ENCODE measurements at places on chromosomes 2 and 18.
A peak's percentile ranks its signal among the peaks of the same experiment; 100 is the strongest.

GRCh38 chr2:128038411-128038810, 10.6 kb upstream of the SAP130 start:
- DNase-seq = no peak

DNA sequence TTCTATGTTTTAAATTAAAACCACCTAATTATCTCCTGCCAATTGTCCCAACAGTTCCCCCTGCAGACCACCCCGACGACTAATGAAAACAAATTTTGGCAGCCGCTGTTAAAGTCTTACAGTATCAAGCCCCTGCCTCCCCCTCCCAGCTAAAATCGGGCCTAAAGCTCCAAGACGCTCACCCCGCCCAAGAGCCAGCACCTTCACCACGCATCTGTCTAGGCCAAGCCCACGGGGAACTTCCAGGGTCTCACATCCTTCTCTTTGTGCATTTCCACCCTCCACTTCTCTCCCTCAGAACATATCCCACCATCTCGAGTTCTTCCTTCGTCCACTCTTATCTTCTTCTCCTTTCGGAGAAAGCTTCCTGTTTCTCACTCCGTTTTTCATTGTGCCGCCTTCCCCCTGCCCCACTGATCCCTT, 445 bp downstream of the PRPF40A start:
- no peak for DNase-seq

GRCh38 chr18:78607784-78608183, 371.8 kb upstream of the SALL3 start:
- no peak for DNase-seq

- DNase-seq = no peak
Measured at GRCh38 chr2:109080109-109080508, 48.9 kb upstream of the SH3RF3 start.

DNA sequence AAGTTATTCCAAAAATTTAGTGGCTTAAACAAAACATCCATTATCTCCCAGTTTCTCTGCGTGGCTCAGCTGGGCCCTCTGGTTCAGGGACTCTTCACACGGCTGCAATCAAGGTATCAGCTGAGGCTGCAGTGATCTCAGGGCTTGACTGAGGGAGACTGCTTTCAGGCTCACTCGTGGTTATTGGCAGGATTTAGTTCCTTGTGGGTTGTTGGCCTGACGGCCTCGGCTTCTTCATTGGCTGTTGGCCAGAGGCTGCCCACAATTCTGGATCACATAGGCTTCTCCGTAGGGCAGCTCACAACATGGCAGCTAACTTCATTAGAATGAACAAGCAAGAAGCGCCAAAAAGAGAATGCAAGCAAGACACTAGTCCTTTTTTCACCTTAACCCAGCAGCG, 90.1 kb downstream of the ABI2 start:
- DNase-seq = peak; percentile 23

DNA sequence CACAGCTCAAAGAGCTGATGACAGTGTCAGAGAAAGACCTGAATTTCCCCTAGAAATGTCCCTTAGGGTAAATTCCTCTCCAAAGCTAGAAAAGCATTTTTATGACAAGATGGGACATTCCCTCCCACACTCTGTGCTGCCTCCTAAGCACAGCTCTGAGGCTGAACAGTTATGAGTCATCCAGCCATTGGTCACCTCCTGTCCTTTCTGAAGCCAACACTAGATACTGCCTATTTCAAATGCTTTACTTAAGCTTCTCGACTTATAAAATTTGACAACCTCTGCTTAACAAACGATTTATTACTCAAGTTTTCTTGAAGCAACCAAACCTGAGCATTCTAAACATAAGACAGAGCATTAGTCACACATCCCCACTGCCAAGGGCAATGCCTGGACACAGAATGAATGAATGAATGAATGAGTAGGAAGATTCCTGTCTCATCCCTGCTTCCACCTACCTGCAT, 35.4 kb downstream of the B4GALT6 start:
- DNase-seq = no peak

DNA sequence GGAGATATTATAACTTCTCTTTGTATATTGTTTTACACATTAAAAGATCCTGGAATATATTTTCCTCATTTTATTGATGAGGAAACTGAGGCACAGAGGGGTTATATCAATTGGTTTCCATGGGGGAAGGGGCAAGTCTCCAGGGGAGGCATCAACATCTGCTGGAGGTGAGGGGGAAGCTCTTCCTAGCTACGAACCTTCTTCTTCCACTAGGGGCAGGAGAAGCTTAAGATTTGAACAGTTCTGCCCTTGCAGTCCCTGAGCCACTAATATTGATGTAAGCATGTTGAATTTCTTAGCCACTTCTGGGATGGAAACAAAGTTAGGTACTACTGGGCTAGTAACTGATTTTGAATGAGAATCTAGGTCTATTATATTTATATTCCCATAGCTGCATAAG, 140.1 kb upstream of the AQP4 start:
- DNase-seq = no peak

Measured in non-pigmented ciliary epithelial cell (primary cell).